Fibroblast of skin of back (primary cell): ENCODE measurements at places on chromosomes 6 and 20.

DNA sequence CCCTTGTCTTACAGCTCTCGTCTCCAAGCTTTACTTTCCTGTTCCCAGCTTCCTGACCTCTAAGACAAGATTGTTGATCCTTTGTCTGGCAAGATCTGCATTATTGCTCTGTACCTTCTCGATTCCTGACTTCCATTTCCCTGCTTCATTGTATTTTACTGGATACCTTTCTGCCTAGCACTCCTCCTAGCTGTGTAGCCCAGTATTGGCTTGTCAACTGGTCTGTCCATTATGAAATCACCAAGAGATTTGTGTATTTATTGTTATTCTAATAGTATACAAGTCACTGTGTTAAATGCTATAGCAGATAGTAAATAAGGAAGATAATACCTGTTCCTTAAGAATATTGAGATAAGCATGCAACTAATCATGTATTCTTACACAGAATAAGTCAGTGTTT is 305.4 kb downstream of the CDKAL1 start:
- DNase-seq = no peak

DNA sequence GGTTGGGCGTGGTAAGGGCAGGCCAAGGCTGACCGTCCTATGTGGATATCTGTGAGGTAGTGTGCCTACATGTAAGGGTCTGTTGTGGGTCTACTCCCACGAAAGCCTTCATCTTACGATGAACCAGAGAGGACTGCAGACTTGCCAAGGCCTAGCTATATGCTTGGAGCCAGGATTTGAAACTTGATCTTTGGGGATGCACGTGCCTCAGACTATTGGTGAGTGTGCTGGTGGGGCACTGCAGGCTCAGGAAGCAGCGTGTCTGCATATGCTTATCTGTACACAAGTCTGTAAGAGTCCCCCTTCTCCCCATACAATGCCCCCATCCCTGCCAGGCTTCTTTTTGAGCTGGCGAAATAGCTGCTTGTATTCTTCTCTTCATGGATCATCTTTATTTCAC is 17.9 kb downstream of the PLCG1 start:
- no peak for DNase-seq

- DNase-seq = no peak
These were observed 54.5 kb upstream of the DYNLRB1 start for GRCh38 chr20:34461779-34462087.

DNA sequence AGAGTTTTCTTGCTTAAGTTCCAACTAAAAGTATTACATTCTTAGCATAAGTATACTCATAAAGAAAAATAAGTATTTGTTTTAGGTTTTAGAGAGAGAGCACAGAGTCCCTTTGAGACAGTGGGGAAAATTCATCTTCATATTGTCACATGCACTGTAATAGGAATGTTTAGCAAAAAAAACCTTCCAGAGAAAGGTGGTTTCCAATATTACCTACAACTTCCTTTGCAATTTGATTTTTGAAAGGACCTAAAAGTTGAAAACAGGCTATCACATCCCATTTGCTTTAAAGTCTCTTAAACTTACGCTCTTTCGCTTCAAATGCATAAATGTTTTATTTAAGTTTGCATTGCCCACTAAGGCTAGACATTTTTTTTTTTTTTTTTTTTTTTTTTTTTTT is 86.4 kb downstream of the OPRM1 start:
- no peak for DNase-seq

DNA sequence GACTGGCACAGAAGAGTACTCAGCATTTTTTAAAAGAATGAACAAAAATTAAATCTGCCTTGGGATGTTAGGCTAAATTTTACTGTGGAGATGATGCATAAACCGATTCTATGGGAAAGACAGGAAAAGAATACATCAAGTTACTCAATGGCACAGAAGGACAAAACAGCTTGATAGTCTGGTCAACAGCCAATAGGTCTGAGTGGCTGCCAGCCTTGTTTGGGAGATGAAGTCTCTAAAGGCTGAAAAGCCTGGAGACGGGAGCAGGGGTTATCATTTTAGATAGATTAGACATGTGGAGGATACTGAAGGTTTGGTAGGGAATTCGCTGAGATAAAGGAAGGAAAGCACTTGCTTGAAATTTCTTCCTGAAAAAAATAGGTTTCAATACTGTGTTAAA is 56.3 kb upstream of the LAMA2 start:
- DNase-seq = no peak

GRCh38 chr6:90285611-90286381 is 10.8 kb downstream of the BACH2 start:
- DNase-seq = peak; percentile 91

- no peak for DNase-seq
These were observed 16.2 kb downstream of the TMEM30A start for GRCh38 chr6:75268121-75268987.

GRCh38 chr6:89987830-89988229 is 93.6 kb downstream of the GJA10 start:
- DNase-seq = no peak

- DNase-seq = no peak
These were observed 26.9 kb upstream of the STX11 start for GRCh38 chr6:144123421-144123820.

DNA sequence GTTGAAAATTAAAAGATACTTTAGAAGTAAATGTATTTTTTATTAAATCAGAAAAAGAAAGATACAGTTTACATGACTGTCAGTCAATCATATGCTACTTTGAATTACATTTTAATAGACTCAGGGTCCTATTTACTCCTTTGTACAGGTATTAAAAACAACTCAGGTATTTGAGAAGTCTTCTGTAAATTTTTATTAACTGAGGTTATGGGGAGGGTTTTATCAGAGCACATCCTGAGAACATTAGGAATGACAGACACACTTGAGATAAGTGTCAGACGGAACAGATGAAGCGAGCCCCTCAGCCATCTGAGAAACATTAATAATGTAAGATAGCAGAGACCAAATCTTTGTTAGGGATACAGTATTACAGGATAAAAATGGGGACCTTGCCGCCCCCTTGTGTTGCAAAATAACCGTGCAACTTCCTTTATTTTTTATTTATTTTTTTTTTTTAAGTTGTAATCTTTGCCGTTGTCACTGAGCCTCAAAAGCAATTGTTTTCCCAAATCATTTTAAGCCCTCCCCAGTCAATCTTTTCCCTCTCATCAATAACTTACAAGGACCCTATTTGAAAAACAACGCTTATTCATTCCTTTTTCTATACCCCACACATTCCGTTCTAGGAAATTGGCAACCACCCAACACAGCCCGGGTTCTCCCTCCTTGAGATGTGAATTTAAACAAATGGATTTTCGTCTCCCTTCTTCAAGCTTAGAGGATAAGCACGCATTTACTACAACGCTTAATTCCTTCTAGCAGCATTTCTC is 126.7 kb downstream of the BCAS1 start:
- peak; percentile 48 for DNase-seq

GRCh38 chr20:14632906-14633305 is 295.5 kb upstream of the FLRT3 start:
- DNase-seq = peak; percentile 6
